Ureter (tissue), 1 donor: ENCODE measurements at places on chromosomes 1 and 21. TPM values are rescaled to one million over a fixed set of nuclear protein-coding genes. Genes with fewer than 3 reads are reported as not detected.

DNA sequence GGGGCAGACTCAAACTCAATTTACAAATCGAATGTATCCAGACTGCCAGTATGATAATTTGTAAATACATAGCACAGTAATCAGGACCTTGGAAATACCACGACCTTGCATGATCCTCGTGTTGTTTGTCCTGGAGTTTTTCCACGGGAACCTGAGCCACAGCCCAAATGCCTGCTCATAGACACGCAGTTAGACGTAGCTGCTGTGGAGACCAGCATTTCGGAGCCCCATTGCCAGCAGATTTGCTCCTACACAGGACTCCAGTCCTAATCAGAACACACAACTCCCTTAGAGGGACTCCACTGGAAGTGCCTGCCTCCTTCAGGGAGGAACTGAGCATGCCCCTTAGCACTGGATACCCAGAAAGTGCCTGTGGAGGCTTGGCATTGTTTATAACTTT lies 163.2 kb downstream of the GALNT2 start:
- DNase-seq: no peak

- no peak for DNase-seq
These were observed 6.6 kb downstream of the KRTAP10-8 start for GRCh38 chr21:44618504-44618903.

GRCh38 chr1:92924501-92924900 lies 36.8 kb downstream of the DIPK1A start:
- DNase-seq: no peak

DNA sequence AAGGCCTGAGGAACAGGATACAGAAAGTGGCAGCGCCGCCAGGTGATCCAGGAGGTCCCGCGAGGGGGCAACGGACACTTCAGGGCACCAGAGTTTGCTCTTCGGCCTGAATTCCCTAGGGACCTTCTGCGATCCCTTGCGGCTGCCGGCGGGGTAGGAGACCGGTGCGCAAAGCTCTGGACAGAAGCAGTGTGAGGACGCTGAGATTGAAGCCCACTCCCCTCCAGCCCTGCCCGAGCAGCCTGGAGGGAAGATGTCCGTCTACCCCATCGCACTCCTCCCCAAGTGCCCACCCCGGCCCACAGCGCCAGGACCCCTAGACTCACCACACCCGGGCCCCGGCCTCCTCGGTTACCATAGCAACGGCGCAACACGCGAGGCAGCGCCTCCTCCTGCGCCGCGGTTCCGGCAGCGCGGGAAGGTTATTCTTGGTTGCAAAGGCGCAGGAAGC lies at the start of gene ANKRD45:
Gene ANKRD45 (minus strand): TSS at position 361 of the 451 bp plus-strand sequence. CDS start 10,433 bp downstream, outside the sequence.
- no peak for DNase-seq

- DNase-seq: no peak
These were observed 139.0 kb downstream of the RASAL2 start for GRCh38 chr1:178232949-178233348.

DNA sequence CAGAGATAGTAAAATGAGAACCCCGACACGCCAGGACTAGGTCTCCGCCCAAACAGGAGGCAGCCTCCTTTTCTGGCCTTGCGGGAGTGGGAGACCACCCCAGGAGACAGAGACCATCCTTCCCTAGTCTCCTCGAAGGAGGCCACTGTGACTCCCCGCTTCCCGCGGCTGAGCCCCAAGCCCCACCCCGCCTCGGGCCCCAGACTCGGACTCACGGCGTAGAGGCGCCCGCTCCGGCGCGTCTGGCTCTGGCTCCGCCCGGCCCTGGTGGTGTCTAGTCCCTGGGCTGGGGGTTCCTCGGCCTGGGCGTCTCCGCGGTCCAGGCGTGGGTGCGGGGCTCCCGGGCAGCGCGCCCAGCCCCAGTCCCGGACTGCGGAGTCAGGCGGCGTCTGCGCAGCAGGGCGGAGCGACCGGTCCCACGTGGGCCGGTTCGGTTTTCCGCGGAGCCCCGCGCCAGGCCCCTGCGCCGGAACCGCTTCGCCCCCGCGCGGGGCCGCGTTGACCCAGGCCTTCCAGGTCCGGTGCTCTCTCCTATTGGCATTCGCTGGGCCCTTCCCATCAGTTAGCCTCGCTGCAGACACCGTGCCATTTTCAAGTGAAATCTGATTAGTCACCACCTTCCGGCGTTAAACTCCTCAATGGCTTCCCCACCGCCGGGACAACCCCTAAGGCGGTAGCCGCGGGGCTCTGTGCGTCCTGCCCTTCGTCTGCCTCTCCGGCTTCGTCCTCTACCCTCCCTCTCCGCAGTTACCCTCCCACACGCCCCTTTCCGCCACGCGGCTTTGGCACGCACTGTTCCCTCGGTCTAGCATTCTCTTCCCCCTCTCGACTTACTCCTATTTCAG lies at the start of gene C1orf216:
Gene C1orf216 (minus strand): TSS at position 393 of the 845 bp plus-strand sequence. CDS start 2,563 bp downstream, outside the sequence.
- peak; percentile 60 for DNase-seq

- no peak for DNase-seq
These were observed 283.0 kb downstream of the PAPPA2 start for GRCh38 chr1:176745945-176746344.

- no peak for DNase-seq
These were observed 27.3 kb downstream of the SHCBP1L start for GRCh38 chr1:182925661-182926060.

- DNase-seq: peak; percentile 56
These were observed 59.8 kb downstream of the CAPN2 start for GRCh38 chr1:223771814-223772770.

GRCh38 chr1:29355375-29355774 lies 119.1 kb downstream of the PTPRU start:
- no peak for DNase-seq

- no peak for DNase-seq
These were observed 11.9 kb upstream of the LRRC3 start for GRCh38 chr21:44443291-44443890.

- DNase-seq: no peak
These were observed 489.3 kb downstream of the AMY1C start for GRCh38 chr1:104238991-104239390.

DNA sequence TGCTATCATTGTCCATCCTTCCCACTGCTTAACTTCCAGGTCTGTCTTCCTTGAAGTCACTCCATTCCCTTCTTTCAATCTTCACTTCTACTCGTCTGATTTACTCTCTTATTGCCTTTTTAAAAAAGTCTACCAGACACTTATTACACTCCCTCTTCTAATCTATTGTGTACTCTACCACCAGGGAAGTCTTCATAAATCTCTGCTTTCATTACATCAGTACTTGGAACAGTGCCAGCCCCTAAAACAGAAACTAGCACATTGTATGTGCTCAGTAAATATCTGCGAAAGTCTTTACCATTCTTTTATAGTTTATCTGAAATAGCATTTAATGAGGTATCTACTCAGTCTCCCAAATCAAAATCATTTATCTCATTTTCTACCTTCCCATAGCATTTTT lies 236.4 kb downstream of the USH2A start:
- DNase-seq: no peak

DNA sequence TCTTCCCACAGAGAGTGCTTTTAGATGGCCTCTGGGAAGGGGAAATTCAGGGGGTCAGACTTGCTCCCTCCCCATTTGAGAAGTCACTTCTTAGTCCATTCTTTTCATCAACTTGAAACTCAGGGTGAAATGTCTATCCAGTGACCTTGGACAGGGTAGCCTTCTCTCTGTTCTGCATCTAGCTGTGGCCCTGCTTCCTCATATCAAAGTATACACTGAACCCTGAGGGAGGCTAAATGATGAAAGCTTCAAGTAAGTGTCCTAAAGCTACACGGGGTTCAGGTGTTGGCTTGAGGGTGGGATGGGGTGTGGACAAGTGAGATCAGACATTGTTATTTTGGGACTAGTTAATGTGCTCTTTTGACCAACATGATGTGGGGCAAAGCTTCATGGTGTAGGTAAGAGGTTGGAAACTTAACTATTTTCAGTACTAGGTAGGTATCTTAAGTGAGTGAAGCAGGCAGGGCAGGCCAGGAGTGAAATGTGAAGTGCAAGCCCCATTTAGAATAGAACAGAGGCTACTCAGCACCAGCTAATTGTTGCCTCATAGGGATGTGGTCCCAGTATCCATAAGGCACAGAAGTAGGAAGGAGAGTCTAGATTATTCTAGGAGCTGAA lies 41.0 kb downstream of the SLAMF6 start:
- DNase-seq: no peak

DNA sequence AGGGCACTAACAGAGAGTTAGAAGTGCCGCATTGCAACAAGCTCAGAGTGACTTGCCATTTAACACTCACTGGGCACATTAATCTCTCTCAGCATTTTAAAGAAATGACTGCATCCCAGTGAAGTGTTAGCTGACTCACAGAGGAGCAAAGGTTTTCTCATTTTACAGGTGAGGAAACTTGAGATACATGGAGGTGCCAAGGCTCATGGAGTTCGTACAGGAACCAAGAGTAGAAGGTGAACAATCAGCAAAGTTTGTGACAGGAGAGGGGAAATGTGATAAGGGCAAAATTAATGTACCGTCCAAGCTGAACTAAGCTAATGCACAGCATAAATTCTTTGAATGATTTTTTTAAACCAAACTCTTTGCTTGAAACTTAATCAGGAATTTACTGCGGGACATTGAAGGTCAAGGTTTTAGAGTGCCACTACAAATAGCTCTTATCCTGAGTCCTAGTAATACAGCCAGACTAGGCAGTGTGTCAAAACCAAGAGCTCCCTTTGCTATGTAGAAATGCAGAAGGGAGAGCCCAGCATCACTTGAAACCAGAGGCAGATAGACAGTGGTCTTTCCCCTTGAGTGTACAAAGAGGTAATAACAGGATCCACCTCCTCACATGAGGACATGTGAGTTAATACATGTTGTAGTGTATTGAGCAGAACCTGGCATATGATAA lies 22.4 kb upstream of the NTPCR start:
- no peak for DNase-seq

DNA sequence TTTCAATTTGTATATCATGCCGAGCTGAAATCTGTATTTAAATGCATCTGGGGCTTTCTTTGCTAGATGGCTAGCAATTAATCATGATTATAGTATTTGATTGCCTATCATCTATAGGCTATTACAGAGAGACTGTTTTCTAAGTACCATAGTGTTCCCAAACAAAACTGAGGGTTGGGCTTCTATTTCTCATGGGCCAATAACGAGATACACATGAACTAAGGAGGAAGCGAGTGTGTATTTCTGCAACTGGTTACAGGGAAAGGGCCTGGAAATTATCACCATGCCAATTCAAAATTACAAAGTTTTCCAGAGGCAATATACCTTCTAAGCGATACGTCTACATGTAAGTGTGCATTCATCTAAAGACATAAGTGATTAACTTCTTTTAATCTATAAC lies 744.5 kb upstream of the BRINP3 start:
- DNase-seq: no peak

DNA sequence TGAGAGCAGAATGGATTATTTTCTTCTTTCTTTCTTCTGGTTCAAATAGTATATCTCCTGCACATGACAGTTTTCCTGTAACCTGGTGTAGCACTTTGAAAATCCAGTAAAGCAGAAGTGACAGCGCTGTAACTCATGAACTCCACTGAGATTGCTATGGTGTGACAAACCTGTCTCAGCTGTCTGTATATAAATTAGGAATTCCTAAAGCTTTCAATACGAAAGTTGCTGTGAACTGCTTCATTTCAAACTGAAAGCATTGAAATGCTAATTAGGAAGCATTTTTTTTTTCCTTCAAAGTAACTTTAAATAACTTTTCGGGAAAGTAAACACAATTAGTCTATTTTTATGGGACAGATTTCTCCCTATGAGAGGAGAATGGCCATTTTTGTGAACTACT lies 646.9 kb upstream of the ZP4 start:
- no peak for DNase-seq

DNA sequence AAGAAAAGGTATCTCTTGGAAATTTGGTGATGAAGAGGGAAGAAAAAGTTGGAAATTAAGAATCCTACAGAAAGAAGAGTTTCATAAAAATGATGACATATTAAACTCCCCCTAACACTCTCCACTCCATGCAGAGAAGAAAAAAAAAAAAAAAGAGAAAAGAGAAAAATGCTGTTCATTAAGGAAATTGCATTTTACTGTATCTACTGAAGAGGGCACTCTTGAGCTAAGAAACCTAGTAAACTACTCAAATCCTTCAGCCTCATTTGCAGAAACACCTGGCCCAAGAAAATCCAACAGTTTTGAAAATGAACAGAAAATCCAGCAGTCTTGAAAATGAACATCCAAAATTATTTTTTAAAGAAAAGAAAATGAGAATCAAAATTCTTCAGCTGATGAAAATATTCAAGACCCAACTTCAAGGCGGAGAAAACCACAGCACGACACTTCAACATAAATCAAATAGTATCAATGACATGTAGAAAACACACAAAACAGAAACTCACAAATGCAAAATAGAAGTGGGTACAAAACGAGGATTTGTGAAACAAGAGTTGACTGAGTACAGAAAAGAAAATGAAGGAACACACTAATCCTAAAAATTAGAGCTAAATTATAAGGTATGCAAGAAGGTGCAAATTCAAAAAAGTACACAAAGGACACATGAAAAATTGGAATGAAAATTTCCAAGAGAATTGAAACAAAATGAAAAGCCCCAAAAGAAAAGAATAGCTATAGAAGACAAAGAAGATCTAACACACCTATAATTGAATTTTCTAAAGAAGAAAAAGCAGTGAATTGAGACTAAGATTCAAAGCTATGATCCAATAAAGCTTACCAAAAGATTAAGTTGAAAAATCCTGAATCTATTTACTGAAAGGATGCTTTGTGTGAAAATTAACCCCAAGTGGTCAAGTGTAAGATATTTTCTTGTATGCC lies 73.2 kb upstream of the DNAJC6 start:
- DNase-seq: no peak

DNA sequence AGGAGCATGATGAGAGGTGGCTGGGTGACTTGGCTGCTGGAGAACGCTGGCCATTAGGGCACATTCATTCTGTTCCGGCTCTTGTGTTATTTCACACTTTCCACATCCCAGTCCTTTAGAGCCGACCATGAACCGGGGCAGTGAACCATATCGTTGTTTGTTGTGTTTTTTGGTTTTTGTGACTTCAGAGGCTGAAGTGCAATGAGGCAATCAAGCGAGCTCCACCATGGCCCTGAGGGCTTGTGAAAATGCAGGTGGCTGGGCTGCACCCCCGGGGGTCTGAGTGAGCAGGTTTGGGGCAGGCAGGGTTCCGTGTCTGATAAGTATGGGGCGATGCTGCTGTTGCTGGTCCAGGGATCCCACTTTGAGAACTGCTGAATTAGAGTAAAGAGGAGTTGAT lies 23.7 kb downstream of the ABCG1 start:
- DNase-seq: no peak

DNA sequence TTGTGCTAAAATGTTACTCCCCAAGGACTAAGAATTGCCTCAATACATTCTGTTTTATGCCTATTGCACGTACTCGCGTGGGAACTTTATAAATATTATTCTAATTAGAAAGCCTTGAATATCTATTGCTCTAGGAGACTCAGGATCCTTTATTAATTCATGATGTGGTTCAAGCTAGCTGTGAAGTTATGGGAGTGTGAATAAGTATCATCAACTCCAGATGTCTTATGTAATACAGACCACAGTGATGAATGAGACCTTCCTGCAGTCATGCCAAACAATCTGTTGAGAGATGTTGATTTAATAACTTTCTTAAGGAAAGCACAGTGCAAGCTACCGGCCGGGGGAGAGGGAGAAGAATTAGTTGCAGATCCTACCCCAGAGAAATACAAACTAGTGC lies 519.2 kb upstream of the ZP4 start:
- DNase-seq: no peak

CCDC17 gene
- 2.4 TPM for total RNA-seq

ZFYVE9 gene
- 39.2 TPM for total RNA-seq

OR2L8 gene
- not detected for total RNA-seq

KLHL20 gene
- 28.8 TPM for total RNA-seq

PYHIN1 gene
- total RNA-seq: 2.1 TPM

IL24 gene
- total RNA-seq: not detected

PGLYRP3 gene
- not detected for total RNA-seq
